Fibroblast of the aortic adventitia (primary cell): ENCODE measurements at places on chromosomes 5 and 9.
A peak's percentile ranks its signal among the peaks of the same experiment; 100 is the strongest.

DNA sequence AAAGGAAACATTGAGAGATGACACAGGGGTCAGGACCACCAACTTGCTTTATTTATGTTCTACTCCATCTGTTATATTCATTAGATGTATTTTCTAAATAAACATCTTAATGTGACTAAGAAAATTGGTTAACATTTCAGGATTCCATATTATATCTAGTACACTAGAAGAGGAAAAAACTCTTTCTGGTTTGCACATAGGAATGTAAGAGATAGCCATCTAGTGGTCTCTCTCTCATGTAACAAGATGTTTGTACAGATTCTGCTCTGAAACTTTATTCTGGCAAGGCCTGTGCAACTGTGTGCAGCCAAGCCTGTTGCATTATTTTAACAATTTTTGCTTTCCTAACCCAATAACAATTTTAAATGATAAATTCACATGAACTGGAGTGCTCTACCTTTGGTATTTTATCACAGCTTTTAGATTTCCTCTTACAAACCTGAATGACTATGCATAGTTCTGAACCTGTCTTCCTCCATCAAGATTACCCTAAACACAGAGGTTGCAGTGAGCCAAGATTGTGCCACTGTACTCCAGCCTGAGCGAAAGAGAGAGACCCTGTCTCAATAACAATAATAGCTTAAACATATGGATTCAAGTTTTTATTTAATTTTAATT is 148.2 kb downstream of the GIN1 start:
- peak; percentile 70 for DNase-seq

- DNase-seq, result no peak
Observed at GRCh38 chr5:73117088-73117740, 3.2 kb upstream of the TMEM171 start.

- DNase-seq, result peak; percentile 93
Observed at GRCh38 chr5:32489791-32490562, 45.4 kb upstream of the ZFR start.

DNA sequence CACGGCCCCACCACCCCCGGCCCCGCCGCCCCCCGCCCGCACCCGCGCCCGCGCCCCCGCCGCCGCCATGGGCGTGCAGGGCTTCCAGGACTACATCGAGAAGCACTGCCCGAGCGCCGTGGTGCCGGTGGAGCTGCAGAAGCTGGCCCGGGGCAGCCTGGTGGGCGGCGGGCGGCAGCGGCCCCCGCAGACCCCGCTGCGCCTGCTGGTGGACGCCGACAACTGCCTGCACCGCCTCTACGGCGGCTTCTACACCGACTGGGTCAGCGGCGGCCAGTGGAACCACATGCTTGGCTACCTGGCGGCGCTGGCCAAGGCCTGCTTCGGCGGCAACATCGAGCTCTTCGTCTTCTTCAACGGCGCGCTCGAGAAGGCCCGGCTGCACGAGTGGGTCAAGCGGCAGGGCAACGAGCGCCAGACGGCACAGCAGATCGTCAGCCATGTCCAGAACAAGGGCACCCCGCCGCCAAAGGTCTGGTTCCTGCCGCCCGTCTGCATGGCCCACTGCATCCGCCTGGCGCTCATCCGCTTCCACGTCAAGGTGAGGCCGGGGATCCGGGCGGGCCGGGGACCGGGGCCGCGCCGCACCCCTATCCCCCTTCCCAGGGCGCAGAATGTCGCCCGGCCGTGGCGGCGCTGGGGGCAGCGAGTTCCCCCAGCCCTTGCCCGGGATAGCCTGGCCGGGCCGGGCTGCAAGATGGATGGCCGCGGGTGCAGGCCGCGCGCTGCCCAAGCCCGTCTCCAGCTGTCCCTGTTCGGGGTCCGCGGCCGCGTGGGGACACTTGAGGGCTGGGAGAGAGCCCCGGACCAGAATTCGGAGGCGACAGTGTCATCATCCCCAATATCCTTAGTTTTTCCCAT is 594 bp downstream of the FAM120A start:
- DNase-seq, result peak; percentile 32

DNA sequence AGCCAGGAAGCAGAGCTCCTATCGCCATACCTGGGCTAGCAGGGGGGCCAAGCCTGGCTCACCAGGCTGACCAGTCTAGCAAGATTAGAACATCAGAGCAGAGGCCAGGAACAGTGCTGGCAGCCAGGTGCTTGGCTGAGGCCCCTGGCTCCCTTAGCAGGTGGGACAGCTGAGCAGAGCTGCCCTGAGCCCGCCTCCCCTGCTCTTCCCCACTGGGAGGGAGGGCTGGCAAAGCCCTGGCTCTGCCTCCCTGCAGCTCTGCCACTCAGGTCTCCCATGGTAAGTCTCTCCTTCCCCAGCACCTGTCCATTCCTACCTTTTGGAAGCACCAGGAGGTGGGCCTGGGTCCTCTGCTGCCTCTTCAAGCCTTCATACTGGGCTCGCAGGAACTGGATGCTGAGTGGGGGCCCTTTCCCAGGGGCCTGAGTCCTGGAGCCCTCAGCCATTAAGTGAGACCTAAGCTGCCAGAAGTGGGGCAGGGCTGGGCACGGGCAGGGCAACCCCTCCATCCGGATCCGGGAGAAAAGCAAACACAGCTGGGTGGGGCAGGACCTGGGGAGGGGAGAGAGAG is 803 bp downstream of the C9orf152 start:
- no peak for DNase-seq

- no peak for DNase-seq
Observed at GRCh38 chr5:125236007-125236406, 489.6 kb upstream of the ZNF608 start.

GRCh38 chr5:147223343-147223742 is 11.5 kb upstream of the STK32A start:
- DNase-seq, result no peak

- peak; percentile 79 for DNase-seq
Observed at GRCh38 chr5:82183828-82184227, 94.3 kb downstream of the RPS23 start.

DNA sequence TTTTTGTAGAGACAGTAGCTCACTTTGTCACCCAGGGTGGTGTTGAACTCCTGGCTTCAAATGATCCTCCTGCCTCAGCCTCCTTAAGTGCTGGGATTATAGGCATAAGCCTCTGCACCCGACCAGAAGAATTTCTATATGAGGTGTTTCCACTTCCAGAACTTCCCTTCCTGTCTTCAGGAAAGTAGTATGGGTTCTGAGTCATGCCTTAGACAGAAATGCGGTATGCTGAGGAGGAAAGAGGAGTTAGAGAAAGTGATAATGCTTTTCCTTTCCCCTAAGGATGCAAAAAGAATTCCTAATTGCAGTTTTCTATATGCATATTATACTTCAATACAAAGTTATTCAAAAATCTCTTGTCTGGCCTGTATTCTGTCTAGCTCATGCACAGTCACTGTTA is 16.4 kb upstream of the ADAMTSL1 start:
- DNase-seq, result no peak

- DNase-seq, result no peak
Observed at GRCh38 chr9:92550765-92551164, 15.0 kb upstream of the ECM2 start.

GRCh38 chr5:133284306-133284705 is 232.5 kb downstream of the HSPA4 start:
- DNase-seq, result no peak

- DNase-seq, result no peak
Observed at GRCh38 chr9:13550519-13550918, 271.0 kb upstream of the MPDZ start.

DNA sequence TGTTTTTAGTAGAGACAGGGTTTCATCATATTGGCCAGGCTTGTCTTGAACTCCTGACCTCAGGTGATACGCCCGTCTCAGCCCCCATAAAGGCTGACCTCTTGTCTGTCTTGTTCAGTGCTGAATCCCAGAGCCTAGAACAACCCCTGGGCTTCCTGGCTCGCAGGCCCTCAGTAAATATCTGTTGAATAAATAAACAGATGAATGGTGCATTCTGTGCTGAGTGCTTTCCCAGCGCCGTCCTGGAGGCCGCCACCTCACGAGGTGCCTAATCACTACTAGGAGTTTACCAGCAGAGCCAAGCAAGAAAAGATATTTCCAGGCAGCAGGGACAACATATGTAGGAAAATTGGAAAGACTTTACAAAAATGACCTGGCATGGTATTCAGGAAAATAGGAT is 88.5 kb downstream of the SNX24 start:
- no peak for DNase-seq

GRCh38 chr9:91496351-91496750 is 72.7 kb upstream of the NFIL3 start:
- DNase-seq, result peak; percentile 52

DNA sequence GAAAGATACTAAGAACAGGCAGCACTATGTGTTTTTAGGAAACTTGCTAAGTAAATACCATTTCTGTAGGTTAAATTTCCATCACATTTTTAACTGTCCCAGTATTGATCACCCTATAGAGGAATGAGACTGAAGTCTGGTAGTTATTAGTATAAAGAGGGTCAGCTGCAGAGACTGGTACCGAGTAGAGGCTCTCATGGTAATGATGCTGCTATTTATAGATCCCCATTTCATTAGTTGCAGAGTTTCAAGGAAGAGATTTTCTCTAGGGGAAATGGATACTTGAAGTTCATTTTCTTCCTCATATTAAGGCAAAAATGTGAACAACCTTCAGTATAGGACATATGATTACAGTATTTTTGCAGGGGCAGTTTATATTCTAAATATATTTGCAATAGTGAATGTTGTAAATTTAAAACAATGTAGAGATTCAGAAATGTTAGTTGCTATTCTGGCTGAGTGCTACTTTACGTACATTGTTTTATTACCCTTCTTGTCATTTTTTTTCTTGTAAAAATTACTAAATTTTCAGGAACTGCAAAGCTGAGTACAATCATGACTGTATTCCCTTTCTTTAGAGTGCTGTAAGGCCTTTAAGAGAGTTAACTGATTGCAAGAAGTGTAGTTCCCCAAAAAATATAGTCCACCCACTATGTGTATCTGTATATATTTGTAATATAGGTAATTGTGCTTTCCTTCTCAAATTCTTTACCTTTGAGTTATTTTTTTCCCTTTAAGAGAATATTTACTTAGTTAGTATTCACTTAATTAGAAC is 14.7 kb downstream of the PBX3 start:
- no peak for DNase-seq
